ENCODE measurements at places on chromosomes 11 and 22.

GRCh38 chr22:35977136-35977535, 51.5 kb downstream of the RBFOX2 start:
- H3K27me3 ChIP-seq, result no peaks in the 10 kb centered on the region
- H3K36me3 ChIP-seq, result no peaks in the 10 kb centered on the region
- no peak overlapping the region for H3K27ac ChIP-seq
- peaks cover 33% of the 10 kb centered on the region for H3K4me1 ChIP-seq

GRCh38 chr11:44083906-44084305, 11.6 kb upstream of the EXT2 start:
- no peak overlapping the region for H3K27ac ChIP-seq
- H3K36me3 ChIP-seq, result no peaks in the 10 kb centered on the region
- peaks cover 8% of the 10 kb centered on the region for H3K4me1 ChIP-seq
- no peaks in the 10 kb centered on the region for H3K27me3 ChIP-seq
- no peak for DNase-seq
- no peak overlapping the region for H3K4me3 ChIP-seq

DNA sequence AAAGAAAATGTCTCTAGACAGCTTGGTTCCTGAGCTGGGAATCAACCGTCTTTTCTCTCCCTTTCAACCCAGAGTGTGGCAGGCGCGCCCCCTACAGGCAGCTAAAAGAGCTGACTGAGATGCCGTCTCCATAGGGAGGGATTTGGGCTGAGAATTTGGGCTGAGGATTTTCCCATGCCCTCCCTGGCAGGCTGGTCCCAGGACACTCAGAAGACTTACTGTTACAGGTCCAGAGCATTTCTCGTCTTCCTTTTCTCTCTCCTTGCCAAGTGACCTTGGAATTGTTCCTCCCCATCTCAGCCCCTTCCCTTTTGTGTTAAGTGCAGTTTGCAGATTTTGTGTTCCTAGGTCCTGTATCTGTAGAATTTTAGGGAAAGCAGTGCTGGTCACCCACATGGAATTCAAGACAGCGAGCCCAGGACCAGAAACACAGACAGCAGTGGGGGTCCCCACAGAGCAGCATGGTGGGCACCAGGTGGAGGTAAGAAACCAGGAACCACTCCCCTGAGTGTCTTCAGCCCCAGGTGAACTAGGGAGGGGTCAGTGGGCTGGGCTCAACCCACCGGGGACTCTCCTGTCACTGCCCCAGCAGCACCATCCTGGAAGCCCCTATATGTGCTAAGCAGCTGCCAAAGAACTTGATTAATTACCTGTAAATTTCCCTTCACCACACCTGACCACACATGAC, 9.9 kb upstream of the IGLL5 start:
- H3K4me1 ChIP-seq, result no peaks in the 10 kb centered on the region
- no peaks in the 10 kb centered on the region for H3K27me3 ChIP-seq
- no peaks in the 10 kb centered on the region for H3K36me3 ChIP-seq
- H3K27ac ChIP-seq, result no peak overlapping the region
- H3K4me3 ChIP-seq, result no peak overlapping the region

- H3K27me3 ChIP-seq, result no peaks in the 10 kb centered on the region
- no peak overlapping the region for H3K4me3 ChIP-seq
- H3K4me1 ChIP-seq, result no peaks in the 10 kb centered on the region
- no peak for DNase-seq
Observed at GRCh38 chr22:47780281-47780875, 1017.9 kb downstream of the TBC1D22A start.

DNA sequence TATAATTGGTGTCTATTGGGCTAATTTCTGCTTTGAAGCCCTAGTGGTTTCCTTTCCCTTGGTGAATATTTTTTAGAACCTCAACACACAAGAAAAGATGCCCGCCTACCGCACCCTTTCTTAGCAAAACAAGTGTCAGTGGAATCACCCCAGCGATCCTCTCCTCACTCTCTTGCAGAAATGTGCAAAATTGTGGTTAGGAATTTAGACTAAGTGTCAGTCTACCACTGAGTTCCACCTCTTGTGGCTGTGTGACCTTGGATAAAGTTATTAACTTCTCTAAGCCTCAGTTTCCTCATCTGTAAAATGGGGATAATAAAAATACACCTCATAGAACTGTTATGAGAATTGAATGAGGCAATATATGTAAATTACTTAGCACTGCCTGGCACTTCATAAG, 5.3 kb upstream of the JAML start:
- no peak overlapping the region for H3K4me3 ChIP-seq
- no peaks in the 10 kb centered on the region for H3K36me3 ChIP-seq
- no peaks in the 10 kb centered on the region for H3K4me1 ChIP-seq
- no peak overlapping the region for H3K27ac ChIP-seq

- H3K36me3 ChIP-seq, result no peaks in the 10 kb centered on the region
- peak overlapping the region; percentile 54 for H3K27ac ChIP-seq
- no peak for DNase-seq
- peaks cover 21% of the 10 kb centered on the region for H3K4me1 ChIP-seq
- no peaks in the 10 kb centered on the region for H3K27me3 ChIP-seq
Observed at GRCh38 chr11:104918113-104918824, 20.0 kb upstream of the CASP12 start.

DNA sequence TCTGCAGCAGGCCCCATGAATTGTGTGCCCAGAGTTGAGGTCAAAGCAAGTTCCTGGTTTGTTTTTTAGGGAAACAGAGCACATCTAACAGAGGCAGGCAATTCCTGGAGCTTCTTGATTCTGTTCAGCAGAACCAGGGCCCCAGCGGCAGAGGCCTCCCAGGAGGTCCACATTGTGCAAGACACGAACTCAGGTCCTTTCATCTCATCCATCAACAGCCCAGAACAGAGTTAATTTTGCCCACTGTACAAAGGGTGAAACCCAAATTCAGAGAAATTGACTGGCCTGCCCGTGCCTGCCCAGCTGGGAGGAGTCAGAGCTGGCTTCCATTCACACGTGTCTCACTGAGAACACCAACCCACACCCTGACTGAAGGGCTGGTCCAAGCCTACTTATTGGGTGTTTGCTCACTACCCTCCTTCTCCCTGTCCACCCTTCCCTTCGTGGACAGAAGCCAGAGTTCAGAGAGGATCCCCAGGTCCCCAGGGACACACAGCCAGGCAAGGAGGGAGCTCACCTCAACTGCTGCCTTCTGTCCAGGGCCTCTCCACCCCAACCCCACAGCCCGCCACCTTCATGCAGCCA, 607.1 kb downstream of the TBC1D22A start:
- H3K27me3 ChIP-seq, result peaks cover 15% of the 10 kb centered on the region
- DNase-seq, result no peak
- no peak overlapping the region for H3K4me3 ChIP-seq
- no peak overlapping the region for H3K27ac ChIP-seq
- H3K4me1 ChIP-seq, result no peaks in the 10 kb centered on the region

DNA sequence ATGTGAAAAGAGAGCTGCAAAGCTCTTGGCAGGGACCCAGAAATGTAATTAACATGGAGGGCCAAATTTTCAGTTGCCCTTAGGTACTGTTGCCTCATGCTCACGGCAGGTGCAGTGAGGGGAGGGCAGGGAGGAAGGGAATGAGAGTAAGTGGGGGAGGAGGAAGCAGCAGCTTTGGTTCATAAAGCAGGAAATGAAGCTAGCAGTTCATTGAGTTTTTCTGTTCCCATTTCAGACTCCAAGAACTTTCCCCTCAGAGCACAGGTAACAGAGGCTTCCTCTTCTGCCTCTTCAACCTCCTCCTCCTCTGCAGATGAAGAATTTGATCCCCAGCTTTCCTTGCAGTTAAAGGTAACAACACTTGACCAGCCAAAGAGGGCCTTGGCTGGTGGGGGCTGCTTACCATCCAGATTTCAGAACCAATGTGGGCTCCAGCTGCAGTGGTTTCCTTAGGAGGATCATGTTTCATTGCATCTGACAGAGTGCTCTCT, 57.9 kb upstream of the PARVA start:
- H3K4me3 ChIP-seq, result no peak overlapping the region
- peak overlapping the region; percentile 82 for H3K27ac ChIP-seq

- DNase-seq, result no peak
- H3K4me1 ChIP-seq, result peaks cover 22% of the 10 kb centered on the region
- H3K4me3 ChIP-seq, result no peak overlapping the region
- no peaks in the 10 kb centered on the region for H3K27me3 ChIP-seq
- no peak overlapping the region for H3K27ac ChIP-seq
Observed at GRCh38 chr11:46490666-46491065, 99.1 kb upstream of the CHRM4 start.

DNA sequence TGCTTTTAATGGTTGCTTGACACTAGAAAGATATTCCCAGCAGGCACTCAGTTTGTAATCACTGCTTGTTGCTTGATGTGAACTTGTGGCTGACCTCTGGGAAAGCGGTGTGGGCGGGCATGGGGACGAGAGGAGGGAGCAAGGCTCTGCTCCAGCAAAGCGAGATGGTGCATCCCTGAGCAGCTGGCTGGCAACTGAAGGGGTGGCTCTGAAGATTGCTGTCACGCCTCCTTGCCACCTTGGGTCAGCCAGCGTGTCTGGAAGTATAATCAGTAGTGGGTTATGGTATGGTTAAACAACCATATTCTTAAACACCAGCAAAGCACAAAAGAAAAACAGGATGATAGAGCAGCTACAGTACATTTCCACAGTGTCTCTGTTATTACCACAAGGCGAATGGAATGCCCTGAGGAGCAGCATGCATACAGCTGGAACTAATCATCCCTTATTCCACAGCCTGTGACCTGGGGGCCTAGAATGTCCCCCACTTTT, 124.5 kb downstream of the TRIM44 start:
- no peak overlapping the region for H3K4me3 ChIP-seq
- peaks cover 36% of the 10 kb centered on the region for H3K4me1 ChIP-seq
- no peak for DNase-seq

- no peak overlapping the region for H3K27ac ChIP-seq
- DNase-seq, result no peak
- peaks cover 75% of the 10 kb centered on the region for H3K27me3 ChIP-seq
- no peaks in the 10 kb centered on the region for H3K4me1 ChIP-seq
- no peaks in the 10 kb centered on the region for H3K36me3 ChIP-seq
Observed at GRCh38 chr22:49726022-49726681, 101.5 kb downstream of the BRD1 start.

DNA sequence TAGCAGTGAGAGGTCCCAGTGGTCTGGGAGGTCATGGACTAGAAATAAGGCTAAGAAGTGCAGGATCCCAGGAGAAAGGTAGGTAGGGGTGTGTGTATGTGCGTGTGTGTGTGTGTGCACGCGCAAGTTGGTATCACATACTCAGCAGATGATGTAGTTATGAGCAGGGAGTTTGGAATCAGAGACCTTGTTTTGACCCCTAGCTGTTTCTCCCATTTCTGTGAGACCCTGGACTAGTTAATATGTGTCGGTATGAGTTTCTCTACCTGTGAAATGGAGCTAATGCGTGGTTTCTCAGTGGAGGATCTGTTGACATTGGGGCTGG, 1.3 kb downstream of the SERPING1 start:
- no peaks in the 10 kb centered on the region for H3K27me3 ChIP-seq
- H3K4me3 ChIP-seq, result peak overlapping the region; percentile 69

DNA sequence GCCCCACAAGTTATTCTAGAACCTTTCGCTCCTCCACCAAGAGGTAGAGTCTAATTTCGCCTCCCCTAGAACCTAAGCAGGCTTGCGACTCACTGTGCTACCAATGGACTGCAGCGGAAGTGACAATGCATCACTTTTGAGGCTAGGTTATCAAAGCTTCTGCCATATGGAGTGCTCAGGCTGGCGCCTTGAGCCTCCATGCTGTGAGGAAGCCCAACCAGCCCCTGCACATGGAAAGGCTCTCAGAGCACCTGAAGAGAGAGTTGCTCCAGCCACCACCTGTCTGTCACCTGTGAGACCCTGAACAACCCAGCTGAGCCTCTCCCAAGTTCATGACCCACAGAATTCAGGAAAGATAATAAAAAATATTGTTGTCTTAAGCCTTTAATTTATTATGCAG, 29.3 kb upstream of the CBX7 start:
- DNase-seq, result no peak
- H3K27me3 ChIP-seq, result no peaks in the 10 kb centered on the region
- H3K4me3 ChIP-seq, result no peak overlapping the region
- no peaks in the 10 kb centered on the region for H3K4me1 ChIP-seq

DNA sequence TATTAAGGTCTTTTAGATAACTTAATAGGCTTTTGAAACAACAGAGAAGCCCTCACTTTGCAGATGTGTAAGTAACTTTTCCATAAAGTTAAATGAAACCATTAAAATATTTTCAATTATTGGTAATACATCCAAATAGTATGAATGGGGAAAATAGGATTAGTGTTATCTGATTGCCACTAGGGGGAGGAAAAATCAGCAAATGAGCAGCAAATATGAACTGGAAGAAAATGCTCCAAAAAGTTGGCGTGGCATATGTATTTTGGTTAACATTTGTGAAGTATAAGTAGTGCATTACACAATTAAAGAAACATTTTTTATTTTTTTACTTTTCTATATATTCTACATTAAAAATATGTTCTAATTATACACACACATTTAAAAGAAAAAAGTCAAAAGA, 259.8 kb upstream of the ANO5 start:
- no peaks in the 10 kb centered on the region for H3K36me3 ChIP-seq
- no peaks in the 10 kb centered on the region for H3K4me1 ChIP-seq
- DNase-seq, result no peak
- H3K27me3 ChIP-seq, result no peaks in the 10 kb centered on the region

GRCh38 chr11:62962391-62962790, 22.4 kb downstream of the SLC22A6 start:
- no peaks in the 10 kb centered on the region for H3K36me3 ChIP-seq
- no peaks in the 10 kb centered on the region for H3K4me1 ChIP-seq
- H3K4me3 ChIP-seq, result no peak overlapping the region
- no peak overlapping the region for H3K27ac ChIP-seq
- H3K27me3 ChIP-seq, result no peaks in the 10 kb centered on the region
- DNase-seq, result no peak

- no peak for DNase-seq
- no peaks in the 10 kb centered on the region for H3K4me1 ChIP-seq
- H3K36me3 ChIP-seq, result no peaks in the 10 kb centered on the region
- no peaks in the 10 kb centered on the region for H3K27me3 ChIP-seq
- no peak overlapping the region for H3K4me3 ChIP-seq
Observed at GRCh38 chr11:115188188-115188897, 315.9 kb downstream of the CADM1 start.

GRCh38 chr11:130587658-130588057, 139.2 kb downstream of the ADAMTS15 start:
- H3K4me3 ChIP-seq, result no peak overlapping the region
- H3K36me3 ChIP-seq, result no peaks in the 10 kb centered on the region
- no peaks in the 10 kb centered on the region for H3K27me3 ChIP-seq

DNA sequence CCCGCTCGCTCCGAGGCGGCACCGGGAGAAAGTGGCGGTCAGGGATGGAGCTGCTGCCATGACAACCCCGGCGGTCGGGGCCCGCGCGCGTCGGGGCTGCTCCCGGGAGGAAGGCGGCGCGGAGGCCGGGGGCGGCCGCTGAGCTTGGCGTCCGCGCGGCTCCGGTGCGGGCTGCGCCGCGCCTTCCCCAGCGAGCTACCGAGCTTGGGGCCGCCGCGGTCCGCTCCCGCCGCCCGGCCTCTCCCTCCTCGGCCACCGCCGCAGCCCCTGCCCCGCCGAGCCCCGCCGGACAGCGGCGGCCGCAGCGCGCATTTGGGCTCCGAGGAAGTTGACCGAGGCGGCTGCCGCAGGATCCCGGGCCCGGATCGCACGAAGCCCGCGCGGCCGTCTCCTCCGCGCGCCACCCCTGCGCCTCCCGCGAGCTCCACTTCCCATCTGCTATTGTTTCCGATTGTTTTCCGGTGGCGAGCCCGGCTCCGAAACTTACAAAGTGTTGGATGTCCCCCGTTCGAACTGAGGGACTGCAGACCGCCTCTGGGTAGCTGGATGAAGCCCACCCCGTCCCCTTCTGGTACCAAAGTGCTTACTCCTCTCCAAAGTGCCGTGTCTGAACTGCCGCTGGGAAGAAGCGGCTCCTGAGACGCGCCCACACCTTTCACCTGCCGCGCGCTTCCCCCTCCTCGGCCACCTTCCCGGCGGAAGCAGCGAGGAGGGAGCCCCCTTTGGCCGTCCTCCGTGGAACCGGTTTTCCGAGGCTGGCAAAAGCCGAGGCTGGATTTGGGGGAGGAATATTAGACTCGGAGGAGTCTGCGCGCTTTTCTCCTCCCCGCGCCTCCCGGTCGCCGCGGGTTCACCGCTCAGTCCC, 540.3 kb downstream of the NTM start:
- no peaks in the 10 kb centered on the region for H3K4me1 ChIP-seq
- H3K36me3 ChIP-seq, result no peaks in the 10 kb centered on the region
- H3K27ac ChIP-seq, result peak overlapping the region; percentile 33

Data from sigmoid colon (tissue), 7 donors.